Activated naive CD4-positive, alpha-beta T cell treated with anti-CD3 and anti-CD28 coated beads, Interleukin-2, amount 50 U/mL, for 72 hours (primary cell): ENCODE measurements at places on chromosomes 7 and 10. TPM values are rescaled to one million over a fixed set of nuclear protein-coding genes. Genes with fewer than 3 reads are reported as not detected.

The SPDYE11 gene
- total RNA-seq: not detected

The HOXA7 gene
- not detected for total RNA-seq

The SLC13A1 gene
- total RNA-seq: not detected

The GPR26 gene
- total RNA-seq: not detected

The ZNF33A gene
- 26.2 TPM for total RNA-seq

The AOAH gene
- total RNA-seq: 6.0 TPM

The TBRG4 gene
- total RNA-seq: 184 TPM

The PTN gene
- not detected for total RNA-seq

The OR2A7 gene
- total RNA-seq: 1.6 TPM

The CPA1 gene
- not detected for total RNA-seq

The BMS1 gene
- total RNA-seq: 24.5 TPM

The ANKRD30A gene
- not detected for total RNA-seq

The DNTT gene
- 0.18 TPM for total RNA-seq

The BAZ1B gene
- 90.8 TPM for total RNA-seq

The VWA2 gene
- 0.08 TPM for total RNA-seq

The HKDC1 gene
- total RNA-seq: 0.41 TPM

The MMD2 gene
- total RNA-seq: not detected

The SUN3 gene
- not detected for total RNA-seq

The AGMO gene
- not detected for total RNA-seq

The MKX gene
- total RNA-seq: not detected

The CRYGN gene
- not detected for total RNA-seq

The LIPK gene
- not detected for total RNA-seq

The IKZF1 gene
- 208 TPM for total RNA-seq

The ARL5B gene
- total RNA-seq: 19.2 TPM

The TRIL gene
- not detected for total RNA-seq

The TMEM139 gene
- 1.3 TPM for total RNA-seq

The LRRD1 gene
- total RNA-seq: not detected

The ELAPOR2 gene
- total RNA-seq: 2.3 TPM

The ANKRD22 gene
- 0.18 TPM for total RNA-seq

The MOGAT3 gene
- not detected for total RNA-seq

The SMNDC1 gene
- 37.9 TPM for total RNA-seq

The WDR86 gene
- total RNA-seq: not detected
